ENCODE measurements at places on chromosomes 6 and 20.

DNA sequence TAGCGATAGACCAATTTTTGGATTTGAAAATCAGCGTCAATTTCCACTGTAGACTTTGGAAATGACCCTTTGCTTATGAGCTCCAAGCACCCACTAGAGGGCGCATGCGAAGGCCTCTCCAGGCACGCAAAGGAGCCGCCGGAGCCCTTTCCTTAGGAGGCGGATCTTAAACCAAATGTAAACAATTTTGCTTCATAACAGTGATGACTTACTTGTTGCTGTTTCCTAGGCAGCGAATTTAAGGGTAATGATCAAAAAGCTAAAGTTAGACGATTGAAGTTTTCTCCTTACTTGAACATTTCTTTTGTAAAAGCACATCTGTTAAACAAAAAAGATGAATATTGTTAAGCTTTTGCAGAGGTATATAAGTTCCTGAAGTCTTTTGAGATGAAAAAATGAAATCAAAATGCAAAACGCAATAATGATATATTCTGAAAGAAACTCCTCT is 29.2 kb upstream of the EXOC2 start:
- DNase-seq = peak; percentile 87

- peak; percentile 46 for DNase-seq
Observed at GRCh38 chr6:148388521-148388920, 45.9 kb downstream of the SASH1 start.

GRCh38 chr6:167833396-167833763 is 6.7 kb downstream of the AFDN start:
- peak; percentile 67 for DNase-seq

DNA sequence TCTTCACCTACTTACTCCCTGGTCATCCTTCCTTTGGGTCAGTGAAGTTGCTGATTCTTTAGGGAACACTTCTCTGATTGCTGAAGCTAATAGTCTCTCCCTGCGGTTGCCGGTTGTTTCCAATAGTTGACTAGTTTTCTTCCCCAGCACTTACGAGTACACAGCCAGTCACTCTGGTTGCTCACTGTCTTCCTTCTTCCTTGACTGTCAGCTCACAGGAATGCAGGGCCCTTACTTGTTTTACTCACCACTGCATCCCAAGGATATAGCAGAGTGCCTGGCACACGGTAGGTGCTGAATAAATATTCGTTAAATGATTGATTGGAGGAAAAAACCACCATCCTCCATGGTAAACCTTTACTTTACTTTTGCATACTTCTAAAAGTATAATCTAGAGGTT is 345.0 kb downstream of the QKI start:
- no peak for DNase-seq

DNA sequence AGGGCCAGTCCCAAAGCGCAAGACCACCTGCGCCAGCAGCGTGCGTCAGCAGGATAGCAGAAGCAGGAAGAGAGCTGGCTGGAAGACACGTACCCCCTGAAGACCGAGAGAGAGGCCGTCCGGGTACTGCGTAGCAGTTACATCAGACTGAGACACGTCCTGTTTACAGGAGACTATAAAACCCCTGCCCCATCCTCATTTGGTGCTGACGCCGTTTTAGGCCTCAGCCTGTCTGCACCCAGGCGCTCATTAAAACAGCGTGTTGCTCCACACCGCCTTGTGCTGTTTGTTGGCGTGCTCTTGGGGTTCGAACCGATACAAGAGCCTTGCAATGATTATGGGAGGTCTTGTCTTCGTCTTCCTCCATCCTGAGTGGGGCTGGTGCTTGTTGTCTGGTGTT is 31.8 kb upstream of the ULBP3 start:
- DNase-seq = no peak

- DNase-seq = no peak
Observed at GRCh38 chr6:6680526-6680925, 92.0 kb downstream of the LY86 start.

All from suppressor macrophage treated with lipopolysaccharide for 4 hours (primary cell).